ENCODE measurements at places on chromosomes 16 and 17.

DNA sequence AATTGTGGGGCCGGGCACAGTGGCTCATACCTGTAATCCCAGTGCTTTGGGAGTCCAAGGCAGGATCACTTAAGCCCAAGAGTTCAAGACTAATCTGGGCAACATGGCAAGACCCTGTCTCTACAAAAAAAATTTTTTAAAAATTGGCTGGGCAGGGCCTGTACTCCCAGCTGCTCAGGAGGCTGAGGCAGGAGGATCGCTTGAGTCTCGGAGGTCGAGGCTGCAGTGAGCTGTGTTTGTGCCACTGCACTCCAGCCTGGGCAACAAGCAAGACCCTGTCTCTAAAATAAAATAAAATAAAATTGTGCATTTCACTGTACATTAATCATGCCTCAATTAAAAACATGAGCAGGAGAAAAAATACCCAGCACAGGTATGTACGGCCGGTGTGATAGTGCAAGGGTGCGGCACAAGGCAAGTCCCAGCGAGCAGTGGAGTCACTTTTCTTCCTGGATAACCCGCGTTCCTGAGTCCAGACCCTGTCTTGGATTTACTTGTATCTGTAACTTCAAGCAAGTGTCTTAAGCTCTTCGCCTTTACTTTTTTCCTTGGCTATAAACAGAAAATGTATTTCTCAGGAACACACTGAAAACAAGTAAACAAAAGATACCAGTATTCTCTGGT lies 11.4 kb downstream of the ZDHHC7 start:
- no peak for DNase-seq

- no peak for DNase-seq
These were observed 20.8 kb downstream of the C17orf67 start for GRCh38 chr17:56812901-56813388.

- no peak for DNase-seq
These were observed 189.0 kb upstream of the CIBAR2 start for GRCh38 chr16:85301231-85301630.

DNA sequence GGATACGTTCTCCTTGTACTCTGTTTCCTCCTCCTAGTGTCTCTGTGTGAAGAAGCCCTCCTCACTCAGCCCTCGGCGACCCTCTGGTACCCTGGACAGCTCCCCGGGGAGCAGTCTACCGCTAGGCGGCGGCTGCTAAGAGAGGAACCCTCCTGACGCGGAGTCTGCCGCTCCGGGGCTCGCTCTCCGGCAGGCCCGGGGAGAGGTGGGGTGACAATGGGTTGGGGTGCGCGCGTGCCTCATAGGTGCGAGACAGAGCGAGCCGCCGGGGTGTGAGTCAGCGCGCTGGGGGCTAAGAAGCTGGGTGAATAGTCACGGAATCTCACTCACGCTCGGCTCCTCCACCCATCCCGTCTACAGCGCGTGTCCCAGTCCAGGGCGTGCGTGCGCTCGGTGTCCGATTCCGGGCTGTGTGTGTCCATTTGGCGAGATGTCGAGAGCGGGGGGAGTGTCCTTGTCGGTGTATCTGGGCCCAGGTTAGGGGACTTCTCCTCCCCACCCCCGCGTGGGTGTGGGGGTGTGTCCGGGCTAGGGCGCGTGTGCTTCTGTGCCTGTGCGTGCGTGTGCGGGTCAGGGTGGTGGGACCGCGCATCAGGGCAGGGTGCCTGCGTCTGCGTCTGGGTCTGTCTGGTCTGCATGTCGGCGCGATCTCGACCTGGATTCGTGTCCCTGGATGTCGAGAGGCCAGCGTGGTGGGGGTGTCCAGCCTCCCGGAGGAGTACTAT lies 577 bp upstream of the HS3ST2 start:
- no peak for DNase-seq

DNA sequence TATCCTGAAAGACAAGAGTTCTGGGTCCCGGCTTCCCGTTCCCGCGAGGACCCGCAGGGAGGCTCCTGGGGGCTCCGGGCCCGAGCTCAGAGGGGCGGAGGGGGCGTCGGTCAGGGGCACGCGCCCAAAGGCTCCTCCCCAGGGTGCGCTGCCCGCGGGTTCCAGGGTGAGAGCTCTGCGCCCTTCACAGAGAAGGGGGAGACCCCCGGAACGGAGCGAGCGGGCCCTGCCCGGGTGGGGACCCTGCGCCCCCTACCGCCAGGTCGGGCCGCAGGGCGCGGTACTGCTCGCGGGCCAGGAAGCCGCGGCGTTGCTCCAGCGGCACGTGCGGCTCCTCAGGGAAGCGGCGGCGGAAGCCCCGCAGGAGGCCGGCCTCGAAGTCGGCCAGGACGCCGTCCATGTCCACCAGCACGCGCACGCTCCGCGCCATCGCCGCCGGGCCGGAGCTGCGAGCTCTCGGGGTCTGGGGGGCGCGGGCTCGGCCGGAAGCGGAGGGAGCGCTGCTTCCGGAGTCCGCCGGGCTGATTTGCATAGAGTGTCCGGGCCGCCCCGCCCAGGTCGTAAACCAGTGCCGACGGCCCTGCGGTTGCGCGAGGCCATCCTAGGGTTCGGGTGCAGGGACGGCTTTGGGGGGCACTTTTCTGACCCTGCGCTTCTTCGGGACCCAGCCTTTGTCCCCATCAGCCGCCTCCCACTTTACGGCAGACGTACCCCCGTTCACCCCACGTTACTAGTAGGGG lies at the start of gene NT5C:
Gene NT5C, minus strand, starts transcription at position 465 of the 740 bp plus-strand sequence. Its CDS starts 35 bp downstream, at position 430.
- peak; percentile 87 for DNase-seq

DNA sequence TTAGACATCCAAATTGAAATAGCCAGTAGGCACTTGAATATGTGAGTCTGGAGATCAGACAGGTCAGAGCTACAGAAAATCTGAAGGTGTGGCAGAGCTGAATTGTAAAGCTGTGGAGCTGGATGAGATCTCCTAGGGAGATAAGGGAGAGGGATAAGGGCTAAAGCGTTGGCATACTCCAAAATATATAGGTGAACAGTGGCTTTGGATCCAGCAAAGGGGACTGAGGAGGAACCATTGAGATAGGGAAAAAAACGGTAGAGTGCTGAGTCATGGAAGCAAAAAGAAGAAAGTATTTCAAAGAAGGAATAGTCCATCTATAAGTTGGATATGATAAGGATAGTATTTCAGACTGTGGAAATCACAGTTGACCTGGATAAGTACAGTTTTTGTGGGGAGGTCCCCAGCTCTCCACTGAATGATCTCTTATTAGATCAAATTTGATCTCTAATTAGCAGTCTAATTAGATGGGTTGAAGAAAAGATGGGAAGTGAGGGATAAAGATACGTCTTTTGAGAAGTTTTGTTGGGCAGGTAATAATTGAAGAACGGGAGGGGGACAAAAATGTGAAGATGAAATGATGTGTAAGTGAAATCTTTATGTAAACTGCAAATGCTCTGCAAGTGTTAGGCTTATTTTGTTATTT lies 587 bp upstream of the DBF4B start:
- no peak for DNase-seq

- peak; percentile 80 for DNase-seq
These were observed 179.6 kb upstream of the TNRC6C start for GRCh38 chr17:77778636-77779489.

- no peak for DNase-seq
These were observed 9.6 kb upstream of the MTSS2 start for GRCh38 chr16:70695331-70696070.

- no peak for DNase-seq
These were observed 290.4 kb upstream of the HSBP1 start for GRCh38 chr16:83517398-83517797.

- DNase-seq, result no peak
These were observed 266.7 kb upstream of the CDH11 start for GRCh38 chr16:65388592-65388991.

DNA sequence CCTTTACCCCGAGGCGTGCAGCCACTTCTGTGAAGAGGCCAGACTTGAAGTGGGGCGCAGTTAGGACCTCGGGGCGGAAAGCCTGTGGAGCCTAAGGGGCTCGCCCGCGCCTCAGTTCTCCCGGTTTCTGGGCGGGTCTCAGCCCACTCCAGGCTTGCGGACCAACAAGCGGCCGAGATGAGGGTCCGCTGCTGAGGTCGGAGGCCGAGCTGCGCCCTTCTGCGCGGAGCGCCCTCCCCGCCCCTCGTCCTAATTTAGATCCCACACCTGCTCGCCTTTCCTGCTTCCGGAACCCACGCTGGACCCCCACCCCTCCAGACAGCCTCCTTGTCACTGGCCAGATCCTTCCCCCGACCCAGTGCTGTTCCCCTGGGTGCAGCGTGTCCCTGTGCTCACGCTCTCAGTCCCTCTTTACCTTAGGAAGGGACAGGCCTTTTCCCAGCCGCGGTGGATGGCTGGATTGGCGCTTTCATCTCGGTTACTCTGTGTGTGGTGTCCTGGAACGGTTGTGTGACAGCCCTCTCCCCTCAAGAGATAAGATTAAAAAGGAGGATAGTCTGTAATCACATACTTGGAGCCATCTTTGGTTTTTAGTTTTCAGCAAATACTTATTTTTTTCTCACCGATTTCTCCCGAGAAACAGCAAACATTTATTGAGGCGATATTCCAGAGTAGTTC lies 933 bp upstream of the ATXN7L3 start:
- DNase-seq, result no peak

DNA sequence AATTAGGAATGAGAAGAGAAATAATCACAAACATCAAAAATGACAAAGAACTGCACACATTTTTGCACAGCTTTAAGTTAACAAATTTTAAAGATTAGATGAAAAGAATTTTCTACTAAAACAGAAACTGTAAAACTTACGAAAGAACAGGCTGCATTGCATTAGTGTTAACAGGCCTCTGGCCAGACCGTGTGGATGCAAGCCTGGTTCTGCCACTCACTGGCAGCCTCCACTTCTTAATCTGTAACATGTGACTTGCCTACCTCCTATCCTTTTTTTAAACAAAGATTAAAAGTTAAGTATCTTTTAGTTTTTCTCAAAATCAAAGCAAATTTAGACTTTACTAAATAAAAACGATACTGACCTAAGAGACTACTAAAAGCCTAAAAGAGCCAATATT lies 37.5 kb downstream of the CREBBP start:
- DNase-seq, result no peak
